H7 (cell line): ENCODE measurements at places on chromosomes 12 and 14. TPM values are rescaled to one million over a fixed set of nuclear protein-coding genes. Genes with fewer than 3 reads are reported as not detected.

DNA sequence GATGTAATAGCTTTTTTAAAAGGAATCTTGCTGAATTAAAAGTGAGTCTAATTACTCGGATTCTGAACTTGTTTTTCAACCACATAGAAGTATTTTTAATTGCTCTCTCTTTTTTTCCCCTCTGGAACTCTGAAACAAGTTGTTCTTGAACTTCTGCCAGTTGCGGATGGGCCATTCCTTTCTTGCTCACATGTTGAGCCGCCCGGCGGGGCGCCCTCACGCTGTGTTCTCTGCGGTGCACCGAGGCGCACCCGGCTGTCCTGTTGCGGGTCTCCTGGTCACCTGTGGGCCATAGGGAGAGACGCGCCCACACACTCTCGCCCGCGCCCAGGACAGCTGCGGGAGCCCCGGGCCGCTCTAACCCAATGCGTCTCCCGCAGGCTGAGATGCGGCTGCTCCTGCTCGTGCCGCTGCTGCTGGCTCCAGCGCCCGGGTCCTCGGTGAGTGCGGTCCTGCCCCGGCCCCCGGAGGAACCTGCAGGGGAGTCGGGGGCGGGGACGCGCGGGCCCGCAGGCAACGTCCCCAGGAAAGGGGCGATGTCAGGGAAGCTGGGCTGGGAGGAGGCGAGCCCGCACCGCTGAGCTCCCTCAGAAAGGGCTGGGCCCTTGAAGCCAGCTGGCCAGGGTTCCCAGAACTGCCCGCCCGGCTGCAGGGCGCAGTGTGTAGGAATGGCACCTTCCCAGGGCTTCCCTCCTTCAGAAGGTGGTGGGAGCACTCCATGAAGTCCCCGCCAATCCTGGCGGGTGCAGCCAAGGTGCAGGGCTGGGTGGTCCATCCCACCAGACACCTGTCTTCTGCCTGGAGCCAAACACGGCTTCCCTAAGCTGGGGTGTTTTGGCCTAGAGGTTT, 2.3 kb downstream of the PAPLN start:
- peak; percentile 92 for DNase-seq

- no peak for DNase-seq
These were observed 35.2 kb upstream of the MEG3 start for GRCh38 chr14:100790502-100791347.

DNA sequence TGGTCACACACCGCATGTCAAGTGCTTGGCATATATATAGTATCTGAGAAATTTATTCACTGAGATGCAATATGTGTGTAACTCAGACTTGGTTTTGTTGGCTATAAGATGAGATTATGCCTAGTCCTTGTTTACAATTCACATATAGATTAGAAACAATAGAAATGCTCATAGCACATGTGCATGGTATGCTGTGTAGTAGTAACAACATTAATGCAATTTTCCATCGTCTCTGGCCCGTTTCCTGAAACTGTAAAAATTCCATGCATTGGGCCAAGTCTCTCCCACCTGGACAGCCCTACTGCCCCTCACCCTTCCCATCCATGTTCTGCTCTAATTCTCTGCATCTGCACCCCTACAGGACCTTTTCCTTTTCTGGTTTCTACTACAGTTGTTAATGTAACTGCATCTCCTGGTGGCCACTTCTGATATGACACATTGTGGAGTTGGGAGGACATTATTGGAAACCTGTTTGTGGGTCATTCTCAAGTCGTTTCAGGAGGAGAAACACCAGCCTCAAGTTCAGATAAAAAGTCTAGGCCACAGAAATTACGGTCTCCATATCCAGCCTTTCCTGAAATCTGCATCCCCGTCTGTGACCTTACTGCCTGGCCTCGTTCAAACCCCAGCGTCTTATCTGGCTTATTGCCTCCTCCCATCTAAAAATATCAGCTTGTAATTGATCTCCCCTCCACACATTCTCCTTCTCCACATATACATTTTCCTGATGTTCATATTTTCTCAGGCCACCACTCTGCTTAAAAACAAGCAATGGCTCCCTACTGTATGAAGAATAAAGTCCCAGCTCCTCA, 37.5 kb downstream of the EMP1 start:
- peak; percentile 74 for DNase-seq

GRCh38 chr14:74267588-74267987, 28.3 kb downstream of the VSX2 start:
- DNase-seq: no peak

GRCh38 chr12:116442304-116442703, 116.9 kb upstream of the MAP1LC3B2 start:
- no peak for DNase-seq

The RIPK3 gene
- total RNA-seq: not detected in 2 replicates

The CIDEB gene
- 0.48 TPM in 1 of 2 replicates, not detected in the other for total RNA-seq

The TECPR2 gene
- 11.2 and 13.4 TPM in 2 replicates for total RNA-seq
